ENCODE measurements at places on chromosomes 6 and 20.

DNA sequence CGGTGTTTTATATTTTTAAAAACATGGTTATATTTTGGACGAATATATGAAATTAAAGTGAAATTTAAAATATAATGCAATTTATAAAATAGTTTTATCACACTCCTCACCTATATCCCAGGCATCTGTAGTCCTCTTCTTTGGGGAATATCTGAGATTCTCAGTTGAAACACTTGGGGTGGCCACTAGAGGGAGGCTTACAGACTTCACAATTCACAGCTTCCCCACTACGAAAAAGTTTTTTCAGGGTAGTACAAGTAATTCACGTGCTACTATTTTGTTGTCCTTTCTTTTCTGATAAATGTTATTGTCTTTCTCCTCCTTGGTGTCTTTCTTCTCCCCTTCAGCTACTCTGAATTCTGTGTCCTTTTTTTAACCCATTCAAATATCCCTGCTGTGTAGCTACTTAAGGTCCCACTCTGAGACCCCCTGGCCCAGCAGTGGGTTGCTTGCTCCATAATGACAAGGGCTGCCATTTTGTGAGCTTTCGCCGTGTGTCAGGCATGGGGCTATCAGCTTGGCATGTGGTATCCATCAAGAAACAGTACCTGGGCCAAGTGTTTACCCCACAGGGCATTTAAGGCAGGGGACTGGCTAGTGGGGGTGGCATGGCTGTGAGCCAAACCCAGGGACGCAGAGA, 43.6 kb upstream of the PHACTR3 start:
- no peak for DNase-seq

DNA sequence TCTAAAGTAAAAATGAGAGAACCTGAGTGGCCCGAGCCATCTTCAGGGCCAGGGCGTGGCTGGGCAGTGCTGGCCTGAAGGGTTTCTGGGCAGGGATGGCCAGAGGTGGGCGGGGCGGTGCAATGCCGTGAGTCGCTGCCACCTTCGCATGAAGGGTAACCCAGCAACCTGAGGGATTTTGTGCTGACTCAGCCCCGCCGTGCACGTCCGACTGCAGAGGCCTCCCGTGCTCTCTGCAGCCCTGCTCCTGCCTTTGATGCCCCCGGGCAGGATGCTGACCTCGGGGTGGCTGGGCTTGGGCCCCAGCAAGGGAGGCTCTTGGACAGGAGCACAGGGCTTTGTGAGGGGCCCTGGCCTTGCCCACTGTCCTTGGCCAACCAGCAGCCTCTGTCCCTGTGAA, 81.7 kb upstream of the GATA5 start:
- DNase-seq, result no peak

GRCh38 chr20:47283411-47283810, 73.1 kb downstream of the ZMYND8 start:
- DNase-seq, result no peak

DNA sequence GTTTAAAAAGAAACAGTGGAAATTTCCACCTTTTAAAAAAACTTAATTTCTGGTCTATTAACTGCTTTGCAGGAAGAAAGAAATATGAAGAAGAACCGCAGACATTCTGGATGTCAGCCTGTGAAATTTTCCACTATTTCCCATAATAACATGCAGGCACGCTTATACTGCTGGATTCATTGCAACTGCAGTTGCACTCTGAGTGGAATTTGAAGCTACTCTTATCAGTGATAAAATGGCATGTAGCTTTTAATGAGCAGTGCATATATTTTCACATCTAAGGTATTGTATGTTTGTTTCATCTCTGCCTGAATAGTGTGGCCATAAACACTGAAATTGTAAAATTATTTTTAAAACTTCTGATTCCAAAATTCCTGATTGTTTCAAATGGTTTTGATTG, 28.2 kb downstream of the NCOA3 start:
- DNase-seq, result no peak

GRCh38 chr6:32149092-32149755, 2.5 kb downstream of the PRRT1 start:
- no peak for DNase-seq

DNA sequence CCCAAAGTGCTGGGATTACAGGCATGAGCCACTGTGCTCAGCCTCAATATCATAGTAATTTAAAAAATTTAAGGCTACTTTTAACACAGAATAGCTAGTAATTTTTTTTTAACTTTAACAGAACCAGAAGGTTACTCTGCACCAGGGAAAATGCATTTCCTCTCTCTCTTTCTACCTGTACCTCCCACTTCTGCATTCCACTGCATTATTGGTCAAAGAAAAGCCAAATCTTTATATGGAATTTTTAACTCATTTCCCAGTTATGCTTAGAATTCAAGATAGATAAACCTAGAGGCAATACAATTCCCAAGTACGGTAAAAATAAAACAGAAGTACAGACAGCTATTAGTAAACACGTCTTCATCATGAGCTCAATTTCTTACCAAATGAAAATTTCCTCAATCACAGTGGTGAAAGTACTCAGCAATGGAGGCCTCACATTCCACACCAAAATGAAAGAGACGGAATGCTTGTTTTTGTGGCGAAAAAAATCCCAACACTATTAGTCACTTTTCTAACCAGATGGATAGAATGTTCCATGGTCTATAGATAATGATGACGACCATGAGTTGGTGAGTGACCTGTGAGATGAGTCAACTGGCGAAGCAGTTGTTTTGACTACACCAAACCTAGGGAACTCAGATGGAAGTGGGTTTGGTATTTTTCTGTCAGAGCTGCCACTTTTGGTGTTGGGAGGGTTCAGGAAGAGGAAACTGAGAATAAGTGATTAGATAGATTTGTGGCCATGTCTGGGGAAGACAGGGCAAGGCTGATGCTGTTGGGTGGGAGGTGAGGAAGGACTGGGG, 104.7 kb upstream of the SGK1 start:
- DNase-seq, result no peak

DNA sequence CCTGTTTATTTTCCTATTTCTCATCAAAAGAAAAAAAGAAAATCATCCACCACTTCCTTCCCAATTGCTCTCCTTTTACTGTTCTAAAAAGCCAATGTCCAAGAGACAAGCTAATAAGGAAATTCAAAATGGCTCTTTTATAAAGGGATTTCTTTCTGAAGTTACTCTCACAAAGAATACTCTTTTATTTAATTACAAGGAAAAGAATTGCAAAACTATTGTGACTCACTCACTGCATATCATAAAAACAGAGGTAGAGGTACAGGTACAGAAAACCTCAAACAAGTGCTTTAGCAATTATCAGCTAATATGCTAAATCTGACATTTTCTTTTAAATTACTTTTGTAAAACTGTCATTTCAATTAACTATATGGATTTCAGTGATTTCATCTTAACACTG, 18.1 kb downstream of the DEK start:
- DNase-seq, result no peak

DNA sequence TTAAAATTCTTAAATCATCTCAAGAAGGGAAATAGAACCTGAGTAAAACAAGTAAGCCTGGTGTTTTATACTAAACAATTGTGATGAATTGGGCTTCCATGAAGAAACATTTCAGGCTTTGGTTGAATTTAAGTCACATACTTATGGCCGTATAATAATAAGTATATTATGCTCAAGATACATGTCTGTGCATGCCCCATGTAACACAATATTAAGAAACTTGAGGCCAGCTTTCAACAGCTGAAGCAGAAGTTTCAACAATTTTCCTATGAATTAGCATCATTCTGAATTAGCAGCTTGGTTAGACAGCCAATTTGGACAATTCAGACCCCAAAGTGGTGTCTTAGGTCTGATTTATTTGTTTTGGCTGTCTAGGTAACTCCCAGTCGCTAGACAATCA, 243.7 kb downstream of the MYLK4 start:
- DNase-seq, result no peak

DNA sequence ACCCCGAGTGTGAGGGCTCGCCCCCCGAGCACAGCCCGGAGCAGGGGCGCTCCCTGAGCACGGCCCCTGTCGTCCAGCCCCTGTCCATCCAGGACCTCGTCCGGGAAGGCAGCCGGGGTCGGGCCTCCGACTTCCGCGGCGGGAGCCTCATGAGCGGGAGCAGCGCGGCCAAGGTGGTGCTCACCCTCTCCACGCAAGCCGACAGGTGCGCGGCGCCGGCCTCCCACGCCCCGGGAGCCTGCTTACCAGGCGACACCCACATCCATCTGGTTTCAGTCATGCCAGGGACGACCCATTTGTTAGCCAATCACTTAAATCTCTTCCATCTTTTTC, 73.5 kb upstream of the PBOV1 start:
- no peak for DNase-seq

- DNase-seq, result no peak
Measured at GRCh38 chr20:15252304-15252703, 914.9 kb upstream of the FLRT3 start.

- DNase-seq, result no peak
Measured at GRCh38 chr6:104031346-104031745, 828.4 kb downstream of the HACE1 start.

DNA sequence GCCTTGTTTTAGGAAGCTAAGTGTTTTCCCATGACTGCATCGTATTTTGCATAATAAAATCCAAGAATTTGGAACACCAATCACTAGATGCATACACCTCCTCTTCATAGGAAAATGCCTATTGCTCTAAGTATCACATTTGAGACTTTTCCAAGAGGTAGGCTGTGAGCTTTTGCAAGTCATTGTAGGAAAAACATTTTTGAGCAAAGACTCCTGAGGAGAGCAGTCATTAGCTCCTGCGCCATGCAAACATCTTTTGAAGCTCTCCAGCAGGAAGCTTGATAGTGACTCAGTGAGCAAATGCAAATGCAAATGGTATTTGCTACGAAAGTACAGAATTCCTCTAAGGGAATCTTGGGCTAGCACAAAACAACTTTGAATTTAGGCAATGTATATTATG, 750.4 kb downstream of the QKI start:
- DNase-seq, result no peak

DNA sequence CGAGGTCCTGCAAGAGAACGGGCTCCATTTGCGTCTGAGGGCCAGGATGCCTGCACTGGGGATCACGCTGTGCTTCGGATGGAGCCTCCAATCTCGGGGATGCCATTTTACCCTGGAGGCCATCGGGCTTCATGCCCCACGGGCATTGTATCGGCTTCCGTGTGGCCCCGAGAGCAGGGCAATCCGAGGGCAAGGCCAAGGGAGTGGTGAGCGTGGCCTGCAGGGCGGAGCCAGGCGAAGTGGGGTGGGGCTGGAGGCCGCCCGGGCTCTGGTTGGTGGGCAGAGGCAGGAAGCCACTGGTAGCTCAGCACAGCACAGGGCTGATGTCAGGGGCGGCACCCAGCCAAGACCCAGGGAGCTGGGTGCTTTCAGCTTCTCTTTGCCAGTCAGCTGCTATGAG, 57.5 kb upstream of the BHLHE23 start:
- DNase-seq, result no peak

DNA sequence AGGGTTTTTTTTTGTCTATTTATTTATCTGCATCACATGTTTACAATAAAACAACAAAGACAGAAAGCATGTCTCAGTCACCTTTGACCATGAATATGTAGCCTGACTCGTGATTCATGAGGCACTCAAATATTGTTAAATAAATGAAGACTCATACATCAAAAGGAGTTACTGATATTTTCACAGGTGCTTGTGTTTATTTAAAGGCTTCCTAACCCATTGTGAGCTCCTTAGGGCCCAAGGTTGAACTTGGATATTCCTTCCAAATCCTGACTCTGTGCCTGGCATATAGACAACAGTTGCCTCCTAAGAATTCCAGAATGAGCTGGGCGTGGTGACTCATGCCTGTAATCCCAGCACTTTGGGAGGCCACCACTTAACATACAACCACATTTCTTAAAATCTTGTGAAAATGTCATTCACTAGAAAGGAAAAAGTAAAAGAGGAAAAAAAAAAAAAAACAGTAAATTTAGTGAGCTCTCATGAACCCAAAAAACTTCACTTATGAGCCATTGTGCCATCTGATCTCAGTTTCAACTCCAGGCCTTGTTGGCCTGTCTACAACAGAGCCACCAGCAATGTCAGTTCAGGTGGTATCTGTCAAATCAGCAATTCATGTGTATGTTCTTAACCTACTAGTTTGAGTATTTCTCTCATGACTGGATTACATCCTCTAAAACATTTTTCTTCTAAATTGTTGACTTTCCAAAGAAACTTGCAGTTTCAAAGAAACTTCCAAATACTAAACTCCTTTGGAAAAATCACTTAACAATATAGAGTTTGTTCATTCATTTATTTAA, 162.7 kb upstream of the MARCKS start:
- no peak for DNase-seq

DNA sequence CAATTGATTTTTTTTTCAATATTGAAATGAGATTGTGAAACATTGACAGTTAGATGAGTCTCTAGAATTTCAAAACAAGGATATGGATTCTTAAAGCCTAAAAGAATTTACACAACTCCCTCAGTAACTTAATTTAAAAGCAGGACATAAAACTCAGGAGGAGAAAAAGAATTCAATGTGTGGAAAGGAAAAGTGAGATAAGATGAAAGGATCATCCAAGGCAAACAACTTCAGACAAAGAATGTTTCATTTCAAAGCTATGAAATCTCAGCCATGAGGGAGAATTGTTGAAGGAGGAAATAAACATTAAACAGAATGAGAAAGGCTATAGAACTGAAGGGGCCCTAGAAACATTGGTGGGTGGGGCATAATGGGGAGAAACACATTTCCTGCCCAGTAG, 191.7 kb upstream of the NOX3 start:
- no peak for DNase-seq

DNA sequence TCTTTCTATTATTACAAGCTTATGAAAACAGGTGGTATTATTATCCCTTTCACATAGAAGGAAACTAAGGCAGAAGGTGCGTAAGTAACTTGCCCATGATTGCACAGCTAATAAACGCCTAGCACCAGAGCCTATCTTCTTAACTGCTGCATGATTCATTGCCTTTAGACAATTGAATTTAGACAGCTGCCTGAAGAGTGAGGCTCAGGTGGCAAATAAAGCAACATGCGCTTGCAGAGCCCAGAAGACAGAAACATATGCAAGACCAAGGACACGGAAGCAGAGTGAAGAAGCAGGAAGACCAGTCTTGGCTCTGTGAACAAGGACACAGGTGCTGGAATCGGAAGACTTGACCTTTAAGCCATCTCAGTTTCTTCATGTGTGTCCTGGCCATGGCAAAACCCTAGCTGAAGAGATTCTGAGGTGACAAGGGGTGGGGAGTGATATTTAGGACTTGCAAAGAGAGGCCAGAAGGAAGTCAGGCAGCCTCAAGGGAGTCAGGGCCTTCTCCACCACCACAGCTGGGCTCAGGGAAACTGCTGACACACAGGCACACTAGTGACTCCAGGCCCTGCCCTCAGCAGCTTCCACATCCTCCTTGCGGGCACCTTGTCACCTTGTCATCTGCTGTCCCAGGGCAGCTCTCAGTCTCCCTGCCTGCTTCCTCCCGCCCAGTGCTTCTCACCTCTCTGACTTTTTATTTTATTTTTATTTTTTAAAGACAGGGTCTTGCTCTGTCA, 91.7 kb upstream of the SLC22A16 start:
- DNase-seq, result no peak

GRCh38 chr6:140905724-140906123, 1227.0 kb upstream of the GJE1 start:
- no peak for DNase-seq
